ENCODE measurements at places on chromosomes 3 and 15.

GRCh38 chr15:93333796-93334195, 244.8 kb upstream of the RGMA start:
- no peak for DNase-seq

- no peak for DNase-seq
These were observed 181.7 kb downstream of the TCF12 start for GRCh38 chr15:57100136-57100539.

DNA sequence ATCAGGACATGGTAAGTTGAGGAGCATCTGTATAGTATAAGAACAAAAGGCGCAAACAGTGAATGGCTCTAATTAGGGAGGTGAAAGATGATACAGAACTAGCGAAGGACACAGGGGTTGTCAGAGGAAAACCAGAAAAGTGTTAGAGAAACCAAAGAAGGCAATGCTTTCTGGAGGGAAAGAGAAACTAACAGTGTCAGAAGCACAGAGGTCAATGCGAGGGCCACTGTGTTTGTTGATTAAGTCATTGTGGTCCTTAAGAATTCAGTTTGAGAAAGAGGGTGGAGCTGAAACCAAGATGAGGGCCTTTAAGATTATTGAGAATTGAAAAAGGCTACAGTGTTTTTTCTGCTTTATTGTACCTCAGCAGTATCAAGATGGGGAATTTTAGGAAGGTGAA, 28.8 kb downstream of the ATG7 start:
- no peak for DNase-seq

DNA sequence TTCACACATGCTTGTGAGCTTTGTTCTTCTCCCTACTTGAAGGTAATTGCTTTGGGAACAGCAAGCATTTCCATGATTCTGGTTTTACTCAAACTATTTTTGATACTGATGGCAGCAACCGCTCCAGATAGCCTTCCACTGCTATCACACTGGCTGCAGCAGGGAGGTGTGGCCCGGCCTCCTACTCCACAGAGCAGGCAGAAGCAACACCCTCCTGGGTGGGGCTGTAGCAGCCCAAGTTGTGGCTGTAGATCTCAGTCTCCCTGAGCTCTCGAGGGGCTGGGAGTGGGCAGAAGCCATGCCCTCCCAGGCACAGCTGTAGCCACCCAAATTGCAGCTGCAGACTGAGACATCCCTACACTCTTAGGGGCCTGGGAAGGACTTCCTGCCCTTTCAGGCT, 878.8 kb upstream of the GBE1 start:
- no peak for DNase-seq

DNA sequence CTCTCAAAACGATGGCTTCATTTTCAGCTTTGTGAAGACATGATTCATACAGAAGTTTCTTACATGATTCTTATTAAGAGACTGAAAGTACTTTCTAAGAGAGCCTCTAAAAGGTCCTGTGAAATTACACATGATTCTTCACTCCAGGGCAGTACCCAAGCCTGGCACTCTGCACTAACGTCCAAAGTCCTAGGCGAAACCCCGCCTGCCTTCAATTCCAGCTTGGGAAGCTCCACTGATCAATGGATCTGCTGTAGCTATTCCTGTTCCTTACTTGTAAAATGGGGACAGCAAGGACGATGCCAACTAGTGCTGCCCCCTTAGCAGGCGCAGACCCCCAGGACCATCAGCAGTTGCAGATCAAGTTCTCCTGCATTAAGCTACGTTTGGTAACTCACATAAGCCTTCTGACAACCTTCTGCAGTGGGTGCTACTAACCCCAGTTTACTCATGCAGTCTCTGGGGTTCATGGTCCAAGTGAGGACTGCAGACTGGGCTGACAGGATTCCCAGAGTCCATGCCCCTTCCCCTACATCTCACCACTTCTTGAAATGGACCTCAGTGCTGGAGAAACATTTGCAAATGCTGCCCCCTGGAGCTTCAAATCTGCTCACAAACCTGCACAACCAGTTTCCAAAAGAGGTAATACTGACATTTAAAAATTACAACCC, 10.6 kb downstream of the CHCHD4 start:
- DNase-seq, result no peak

GRCh38 chr3:100316641-100317069, 17.9 kb upstream of the NIT2 start:
- peak; percentile 64 for DNase-seq

GRCh38 chr15:38818157-38818790, 253.7 kb upstream of the RASGRP1 start:
- DNase-seq, result no peak

- DNase-seq, result no peak
These were observed 189.6 kb downstream of the GHSR start for GRCh38 chr3:172258624-172259023.

GRCh38 chr3:126113238-126113555, 29.3 kb upstream of the SLC41A3 start:
- DNase-seq, result no peak

DNA sequence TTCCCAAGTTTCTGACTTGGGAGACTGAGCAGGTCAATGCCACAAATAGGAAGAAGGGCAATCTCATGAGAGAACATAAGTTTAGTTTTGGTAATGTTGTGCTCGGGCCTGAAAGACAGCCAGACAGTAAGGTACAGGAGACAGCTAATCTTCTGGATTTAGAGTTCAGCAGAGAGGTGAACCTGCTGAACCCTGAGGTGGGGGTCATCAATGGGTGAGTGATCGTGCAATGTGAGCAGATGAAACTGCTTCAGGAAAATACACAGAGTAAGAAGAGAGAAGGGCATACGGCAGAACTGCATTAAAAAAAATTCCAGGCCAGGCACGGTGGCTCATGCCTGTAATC, 23.3 kb downstream of the RUBCN start:
- no peak for DNase-seq

DNA sequence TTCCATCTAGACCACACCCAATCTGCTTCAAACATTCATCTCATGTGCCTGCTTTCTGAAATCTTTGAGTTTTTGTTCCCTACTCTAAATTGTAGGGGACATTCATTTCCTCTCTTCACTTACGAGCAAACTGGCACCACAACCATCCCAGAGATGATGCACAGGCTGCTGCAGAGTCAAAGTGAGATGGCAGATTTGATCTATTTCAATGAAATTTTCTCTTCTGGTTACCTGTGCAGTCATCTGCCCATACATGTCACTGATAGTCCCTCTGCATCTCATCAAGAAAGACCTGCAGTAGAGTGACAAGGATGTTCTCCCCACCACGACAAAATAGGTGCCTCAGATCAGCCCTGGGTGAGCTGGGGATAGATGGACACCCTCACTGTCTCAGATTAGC, 118.2 kb upstream of the TNFAIP8L3 start:
- DNase-seq, result no peak

DNA sequence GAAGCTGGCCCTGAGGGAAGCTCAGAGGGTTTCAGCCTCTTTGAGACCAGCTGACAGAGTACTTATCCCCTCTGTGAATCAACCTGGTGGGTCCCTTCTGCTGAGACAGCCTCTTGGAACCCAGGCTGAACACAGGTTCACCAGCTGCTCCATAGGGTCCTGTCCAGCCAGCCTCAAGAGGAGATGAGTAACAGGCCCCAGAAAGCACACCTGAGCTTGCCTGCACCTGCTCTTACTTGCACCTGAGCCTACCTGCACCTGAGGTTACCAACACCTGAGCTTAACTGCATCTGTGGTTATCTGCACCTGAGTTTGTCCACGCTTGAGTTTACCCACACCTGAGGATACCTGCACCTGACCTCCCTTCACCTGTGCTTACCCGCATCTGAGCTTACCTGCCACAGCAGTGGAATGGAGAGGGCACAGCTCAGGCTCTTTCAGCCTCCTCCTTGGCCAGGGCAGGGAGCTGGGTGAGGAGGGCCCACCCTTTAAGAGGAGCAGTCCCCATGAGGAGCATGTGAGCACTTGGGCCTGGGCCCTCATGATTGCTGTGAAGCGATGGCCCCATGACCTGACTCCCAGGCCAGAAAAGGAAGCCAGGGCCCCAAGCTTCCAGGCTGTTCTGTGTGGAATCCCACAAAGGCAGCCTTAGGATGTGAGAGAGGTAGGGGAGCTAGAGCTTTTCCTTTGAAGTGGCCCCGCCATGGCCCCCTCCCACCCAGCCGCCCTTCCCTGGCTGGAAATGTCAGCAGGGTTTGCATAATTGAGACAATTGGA, at the start of gene TRPM1:
TSS of gene TRPM1 (minus strand) at position 464 of the 777 bp plus-strand sequence. CDS start 20,370 bp downstream, outside the sequence.
- no peak for DNase-seq

DNA sequence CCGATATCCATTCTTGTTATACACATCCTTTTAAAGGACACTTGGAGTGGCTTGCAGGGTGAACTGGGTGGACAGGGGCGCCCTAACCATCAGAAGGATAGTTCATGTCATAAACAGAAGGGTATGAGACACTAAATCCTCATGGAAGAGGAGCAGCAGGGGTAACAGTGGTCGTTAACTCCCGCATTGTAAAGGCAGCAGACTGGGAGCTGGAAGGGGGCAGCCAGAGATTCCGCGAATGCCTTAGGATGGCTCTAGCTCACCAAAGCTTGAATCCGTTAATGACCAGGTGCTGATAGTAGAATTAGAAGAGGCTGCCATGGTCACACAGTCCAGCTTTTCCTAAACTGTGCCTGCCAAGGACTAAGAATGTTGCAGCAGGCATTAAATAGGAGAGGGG, 85.2 kb upstream of the ANKRD34C start:
- no peak for DNase-seq

DNA sequence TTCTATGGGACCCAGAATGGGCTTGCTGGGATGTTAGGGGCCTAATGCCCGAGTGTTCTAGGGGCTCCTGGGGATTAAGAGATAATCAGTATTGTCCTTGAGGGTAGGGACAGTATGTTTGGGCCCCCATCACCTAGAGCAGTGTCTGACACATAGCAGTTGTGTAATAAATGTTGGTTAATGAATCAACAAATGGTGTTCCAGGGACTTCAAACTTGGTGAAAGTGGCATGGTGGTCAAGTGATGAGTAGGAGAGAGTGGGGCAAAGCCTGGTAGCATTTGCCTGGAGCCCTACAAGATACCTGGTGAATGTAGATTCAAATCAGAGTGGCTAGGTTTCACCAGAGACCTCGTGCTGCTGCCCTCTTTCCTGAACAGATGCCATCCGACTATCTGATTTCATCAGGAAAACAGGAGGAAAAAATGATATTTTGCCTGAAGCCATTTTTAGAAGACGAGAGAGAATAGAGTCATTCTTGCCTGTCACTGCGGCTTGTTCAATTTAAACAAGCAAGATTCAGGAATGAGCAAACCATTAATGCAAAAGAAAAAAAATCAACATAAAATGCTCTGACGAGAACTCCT, 117.3 kb downstream of the RPL22L1 start:
- no peak for DNase-seq

DNA sequence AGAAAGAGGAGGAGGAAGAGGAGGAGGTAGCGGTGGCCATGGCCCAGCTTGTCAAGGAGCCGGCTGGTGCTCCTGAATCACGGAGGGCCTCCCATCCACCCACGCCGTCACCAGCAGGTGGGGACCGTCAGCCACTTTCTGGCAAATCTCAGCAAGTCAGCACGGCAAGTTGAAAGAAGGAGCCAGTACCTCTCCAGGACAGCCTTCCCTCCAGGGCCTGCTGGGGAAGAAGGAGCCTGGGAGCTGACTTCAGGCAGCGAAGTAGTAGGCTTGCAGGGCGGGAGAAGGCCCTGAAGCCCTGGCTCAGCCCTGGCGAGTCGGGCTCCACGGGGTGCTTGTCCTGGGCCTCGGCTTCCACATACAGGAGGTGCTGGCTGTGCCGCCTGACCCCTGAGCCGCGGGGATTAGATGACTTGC, 99.2 kb upstream of the TRPM1 start:
- peak; percentile 24 for DNase-seq

- no peak for DNase-seq
These were observed 152.4 kb downstream of the LEKR1 start for GRCh38 chr3:156978481-156978961.

DNA sequence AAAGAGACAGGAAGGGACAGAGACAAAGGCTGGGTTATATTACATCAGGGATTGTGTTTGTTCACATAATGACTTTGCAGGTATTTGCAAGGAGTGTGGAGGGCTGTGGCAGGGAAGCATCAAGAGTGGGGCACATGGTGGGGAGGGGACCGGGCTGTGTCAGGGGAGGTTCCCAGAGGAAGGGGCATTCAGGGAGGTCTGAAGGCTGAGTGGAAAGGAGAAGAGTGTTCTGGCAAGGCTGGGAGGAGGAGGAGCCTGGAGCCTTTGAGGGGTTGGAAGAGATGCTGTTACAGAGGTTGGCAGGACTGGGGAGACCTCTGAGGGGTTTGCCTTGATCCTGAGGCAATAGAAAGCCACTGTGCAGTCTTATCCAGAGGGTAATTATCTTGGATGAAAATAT, 49.4 kb downstream of the EXOG start:
- DNase-seq, result no peak

DNA sequence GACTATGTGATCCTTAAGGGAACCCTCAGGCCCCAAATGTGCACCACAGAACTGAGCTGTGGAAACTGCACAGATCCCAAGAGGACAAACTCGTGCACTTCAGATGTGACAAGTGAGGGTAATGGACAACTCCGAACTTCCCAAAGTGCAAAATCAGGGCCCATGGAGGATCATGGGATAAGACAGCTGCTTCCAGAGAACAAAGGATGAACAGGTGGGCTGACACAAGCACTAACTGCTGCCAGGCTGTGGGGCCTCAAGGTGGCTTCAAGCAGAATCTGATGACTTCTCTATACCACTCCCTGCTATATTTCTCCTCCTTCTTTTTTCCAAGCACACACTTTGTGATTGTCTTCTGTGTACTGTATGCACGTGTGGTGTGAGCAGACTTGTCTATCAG, 5.4 kb downstream of the TARS3 start:
- DNase-seq, result no peak

DNA sequence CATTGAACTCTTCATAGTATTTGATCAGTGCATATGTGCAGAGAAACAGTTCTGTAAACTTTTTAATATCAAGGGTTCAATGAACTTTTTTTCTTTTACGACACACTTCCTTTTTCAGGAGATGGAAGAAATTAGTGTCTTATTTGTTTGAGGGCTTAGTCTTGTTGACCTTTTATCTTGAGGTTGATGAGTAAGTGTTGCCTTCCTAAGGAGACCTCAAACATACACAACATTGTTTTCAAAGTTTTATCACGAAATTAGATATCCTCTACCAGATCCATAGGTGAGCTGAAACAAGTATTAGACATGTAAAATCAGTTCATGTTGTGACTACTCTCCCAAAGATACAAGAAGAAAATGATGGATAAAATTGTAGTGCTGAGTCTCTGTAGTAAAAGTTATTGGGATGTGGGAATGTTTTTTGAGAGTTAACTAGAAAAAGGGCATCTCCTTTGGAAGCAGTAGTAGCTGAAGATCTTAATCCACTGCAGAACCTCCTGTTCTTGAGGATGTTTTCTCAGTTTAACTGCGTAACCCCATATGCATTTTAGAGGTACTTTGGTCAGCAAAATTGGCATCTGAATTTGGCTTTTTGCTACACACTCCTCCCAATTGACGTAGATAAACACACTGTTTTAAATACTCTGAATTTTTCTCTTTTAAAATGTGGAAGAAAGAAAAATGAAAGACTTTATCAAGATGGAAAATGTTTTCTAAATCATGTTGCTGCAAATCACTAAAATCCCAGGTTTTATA, 116.8 kb downstream of the GALK2 start:
- DNase-seq, result peak; percentile 45

- no peak for DNase-seq
These were observed 122.1 kb downstream of the AQP9 start for GRCh38 chr15:58260205-58260724.

GRCh38 chr3:66014056-66014455, 24.7 kb downstream of the MAGI1 start:
- DNase-seq, result no peak

GRCh38 chr15:40003116-40003916, 35.7 kb downstream of the SRP14 start:
- no peak for DNase-seq

GRCh38 chr3:17423786-17424536, 318.5 kb downstream of the TBC1D5 start:
- DNase-seq, result no peak
